ENCODE measurements at places on chromosomes 6 and 20.

- DNase-seq, result no peak
Observed at GRCh38 chr6:62042429-62042828, 243.6 kb downstream of the KHDRBS2 start.

GRCh38 chr20:63893999-63894357, 948 bp upstream of the DNAJC5 start:
- no peak for DNase-seq

- no peak for DNase-seq
Observed at GRCh38 chr6:26380256-26380655, 2.7 kb upstream of the BTN2A2 start.

GRCh38 chr6:170007468-170008293, 256.3 kb downstream of the ERMARD start:
- no peak for DNase-seq

GRCh38 chr6:100281471-100281901, 183.2 kb downstream of the SIM1 start:
- DNase-seq, result no peak

DNA sequence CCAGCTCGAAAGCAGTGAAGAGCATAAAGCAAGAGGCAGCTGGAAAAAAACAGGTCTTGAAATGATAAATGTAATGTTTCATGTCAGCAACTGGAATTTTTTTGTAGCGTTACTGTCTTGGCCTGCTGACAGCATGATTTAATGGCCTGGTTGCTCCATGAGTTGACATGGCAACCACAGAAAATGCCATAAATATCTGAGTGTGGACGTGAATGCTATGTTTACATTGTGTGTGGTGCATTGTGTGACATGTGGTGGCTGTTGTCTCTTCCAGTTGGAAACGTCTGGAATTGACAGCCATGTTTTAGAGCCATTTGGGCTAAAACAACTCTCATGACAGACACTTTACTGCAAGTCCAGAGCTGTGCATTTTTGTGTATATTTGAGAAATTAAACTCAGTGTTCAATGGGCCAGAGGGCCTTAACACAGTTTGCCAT, 170.0 kb downstream of the FOXA2 start:
- no peak for DNase-seq

All from CD4-positive, alpha-beta T cell treated with Interferon alpha-2 for 1 hour (primary cell).